ENCODE measurements at places on chromosomes 11 and 22. TPM values are rescaled to one million over a fixed set of nuclear protein-coding genes. Genes with fewer than 3 reads are reported as not detected.

Gene CCDC157
- total RNA-seq = 5.8 TPM

GRCh38 chr11:35631891-35632290 is 13.6 kb downstream of the FJX1 start:
- no peak overlapping the region for H3K4me3 ChIP-seq
- H3K27me3 ChIP-seq = no peaks in the 10 kb centered on the region
- peaks cover 3% of the 10 kb centered on the region for H3K36me3 ChIP-seq
- no peak for DNase-seq

Gene TMEM135
- total RNA-seq = 36.0 TPM

DNA sequence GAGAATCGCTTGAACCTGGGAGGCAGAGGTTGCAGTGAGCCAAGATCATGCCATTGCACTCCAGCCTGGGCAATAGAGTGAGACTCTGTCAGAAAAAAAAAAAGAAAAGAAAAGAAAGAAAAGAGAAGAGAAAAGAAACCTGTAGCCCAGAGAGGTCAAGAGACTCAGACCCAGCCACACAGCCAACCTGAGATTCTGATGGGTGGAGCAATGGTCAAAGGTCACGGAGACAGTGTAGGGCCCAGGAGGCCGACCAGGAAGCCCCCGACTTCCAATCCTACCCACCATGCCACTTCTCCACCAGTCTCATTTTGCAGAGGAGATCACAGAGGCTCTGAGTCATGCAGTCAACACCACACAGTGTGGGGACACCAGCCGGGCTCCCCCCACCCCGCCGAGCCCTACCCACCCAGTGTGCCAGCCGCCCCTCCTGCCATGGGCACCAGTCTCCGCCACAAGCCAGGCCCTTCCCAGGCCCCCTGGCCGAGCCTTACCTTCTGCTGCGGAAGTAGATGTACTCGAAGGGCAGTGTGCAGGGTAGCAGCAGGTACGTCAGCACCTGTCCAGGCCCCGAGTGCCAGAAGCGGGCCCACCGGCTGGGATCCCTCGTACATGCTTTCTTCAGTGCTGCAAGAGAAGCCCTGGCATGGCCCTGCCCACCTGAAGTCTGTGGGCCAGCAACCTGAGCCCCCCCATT is 7.9 kb downstream of the PNPLA5 start:
- no peak overlapping the region for H3K4me3 ChIP-seq
- no peaks in the 10 kb centered on the region for H3K4me1 ChIP-seq
- no peak overlapping the region for H3K27ac ChIP-seq
- H3K27me3 ChIP-seq = peaks cover 46% of the 10 kb centered on the region
